ENCODE measurements at places on chromosomes 3 and 15. TPM values are rescaled to one million over a fixed set of nuclear protein-coding genes. Genes with fewer than 3 reads are reported as not detected.

NANOGP8 gene
- 0.15 TPM for total RNA-seq

UBAP1L gene
- total RNA-seq = 1.5 TPM

SPSB4 gene
- total RNA-seq = not detected

C3orf18 gene
- total RNA-seq = 22.7 TPM

GRIP2 gene
- total RNA-seq = 0.15 TPM
